ENCODE measurements at places on chromosomes 7 and 10. TPM values are rescaled to one million over a fixed set of nuclear protein-coding genes. Genes with fewer than 3 reads are reported as not detected.

DNA sequence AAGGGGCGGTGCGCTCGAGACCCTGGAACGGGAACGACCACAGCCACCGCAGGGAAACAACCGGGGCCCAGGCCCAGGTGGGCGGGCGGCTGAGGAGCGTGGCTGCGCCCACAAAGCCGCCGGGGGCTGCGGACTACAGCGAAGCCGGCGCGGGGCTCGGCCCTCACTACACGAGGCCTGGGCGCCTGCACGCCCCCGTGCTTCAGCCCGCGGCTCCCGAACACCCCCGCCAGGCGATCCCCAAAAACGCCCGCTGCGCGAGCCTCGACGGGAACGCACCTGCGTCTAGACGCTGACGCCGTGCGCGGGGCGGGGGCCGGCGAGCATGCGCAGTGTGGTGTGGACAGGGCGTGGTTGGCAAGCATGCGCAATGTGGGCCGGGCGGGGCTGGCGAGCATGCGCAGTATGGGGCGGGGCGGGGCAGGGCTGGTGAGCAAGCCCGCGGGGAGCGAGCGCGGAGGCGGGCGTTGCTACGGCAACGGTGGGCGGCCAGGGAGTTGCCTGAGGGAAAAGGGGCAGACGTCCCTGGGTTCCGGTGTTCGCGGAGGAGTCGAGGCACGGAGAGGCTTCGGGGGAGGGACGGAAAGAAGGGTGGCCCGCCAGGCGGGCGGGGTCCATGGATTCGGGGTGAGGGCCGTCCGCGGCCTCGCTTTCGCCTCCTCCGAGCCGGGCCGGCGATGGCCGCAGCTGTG, at the start of gene RNF32:
Gene RNF32 (plus strand): TSS at position 518 of the 692 bp plus-strand sequence. CDS start 3,104 bp downstream, outside the sequence.
- no peak within 1 kb of the TSS for H3K27ac ChIP-seq
- H3K4me1 ChIP-seq = peaks cover 4% of the 10 kb centered on the region
- H3K36me3 ChIP-seq = no peaks in the 10 kb centered on the region
- no peaks in the 10 kb centered on the region for H3K27me3 ChIP-seq

DNA sequence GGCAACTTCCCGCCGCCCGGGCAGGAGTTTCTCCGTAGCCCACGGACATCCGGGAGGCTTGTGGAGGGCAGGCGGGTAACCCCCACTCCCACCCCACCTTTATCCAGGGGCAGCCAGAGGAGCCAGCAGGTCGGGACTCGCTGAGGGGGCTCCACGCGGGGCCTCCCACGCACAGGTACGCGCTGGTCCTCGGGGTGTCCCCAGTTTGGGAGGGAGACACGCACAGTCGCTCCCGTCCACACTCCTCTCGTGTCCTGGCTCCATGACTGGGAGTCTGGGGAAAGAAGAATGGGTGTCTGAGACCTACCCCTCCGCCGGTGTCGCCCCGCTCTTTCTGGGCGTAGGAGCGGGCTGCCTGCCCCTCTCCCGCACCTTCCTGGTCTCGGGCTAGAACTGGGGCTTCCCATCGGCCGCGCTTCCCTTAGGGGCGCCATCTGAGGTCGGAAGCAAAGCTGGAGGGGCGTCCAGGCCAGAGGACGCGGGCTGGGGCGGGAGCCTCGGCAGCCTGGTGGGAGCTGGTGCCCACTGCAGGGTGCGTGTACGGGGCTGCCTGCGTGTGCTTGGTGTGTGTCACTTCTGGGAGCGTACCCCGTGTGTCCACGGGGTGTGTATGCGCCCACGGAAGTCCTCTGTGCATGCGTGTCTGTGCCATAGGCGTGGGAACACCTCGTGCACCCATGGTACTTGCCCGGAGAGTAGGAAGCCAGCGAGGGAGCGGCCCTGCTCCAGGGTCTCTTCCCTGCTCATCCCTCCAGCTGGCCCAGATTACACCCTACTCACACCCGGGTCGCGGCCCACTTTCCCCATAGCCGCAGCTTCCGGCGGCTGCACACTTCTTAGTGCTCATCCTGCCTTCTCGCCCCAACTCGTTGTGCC, 73.0 kb upstream of the LEP start:
- no peaks in the 10 kb centered on the region for H3K36me3 ChIP-seq
- no peak overlapping the region for H3K27ac ChIP-seq
- no peak overlapping the region for H3K4me3 ChIP-seq
- H3K4me1 ChIP-seq = no peaks in the 10 kb centered on the region

DNA sequence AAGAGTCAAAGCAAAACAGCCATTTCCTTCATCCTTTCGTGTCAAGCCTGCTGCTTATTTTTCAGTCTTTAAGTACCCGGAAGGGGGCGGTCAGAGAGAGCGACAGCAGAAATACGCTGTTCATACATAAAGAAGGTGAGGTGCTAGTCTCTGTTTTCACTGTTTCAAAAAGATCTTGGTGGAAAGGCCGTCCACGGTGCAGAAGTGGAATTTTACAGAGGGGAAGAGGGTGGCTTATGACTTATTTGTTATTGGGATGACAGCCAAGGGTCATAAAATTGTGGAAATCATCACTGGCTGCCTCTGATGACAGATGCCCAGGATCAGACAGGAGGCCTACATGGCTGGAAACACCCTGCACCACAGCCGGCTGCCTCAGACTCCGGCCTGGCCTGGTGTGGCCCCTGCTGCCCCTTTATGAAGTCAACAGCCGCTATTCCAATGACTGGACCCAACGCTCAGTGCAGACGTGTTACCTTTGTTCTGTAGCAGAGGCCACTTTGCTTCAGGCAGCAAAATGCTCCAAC, 57.0 kb downstream of the HIPK2 start:
- peak; percentile 15 for DNase-seq
- H3K27ac ChIP-seq = no peak overlapping the region
- H3K4me1 ChIP-seq = peaks cover 4% of the 10 kb centered on the region

DNA sequence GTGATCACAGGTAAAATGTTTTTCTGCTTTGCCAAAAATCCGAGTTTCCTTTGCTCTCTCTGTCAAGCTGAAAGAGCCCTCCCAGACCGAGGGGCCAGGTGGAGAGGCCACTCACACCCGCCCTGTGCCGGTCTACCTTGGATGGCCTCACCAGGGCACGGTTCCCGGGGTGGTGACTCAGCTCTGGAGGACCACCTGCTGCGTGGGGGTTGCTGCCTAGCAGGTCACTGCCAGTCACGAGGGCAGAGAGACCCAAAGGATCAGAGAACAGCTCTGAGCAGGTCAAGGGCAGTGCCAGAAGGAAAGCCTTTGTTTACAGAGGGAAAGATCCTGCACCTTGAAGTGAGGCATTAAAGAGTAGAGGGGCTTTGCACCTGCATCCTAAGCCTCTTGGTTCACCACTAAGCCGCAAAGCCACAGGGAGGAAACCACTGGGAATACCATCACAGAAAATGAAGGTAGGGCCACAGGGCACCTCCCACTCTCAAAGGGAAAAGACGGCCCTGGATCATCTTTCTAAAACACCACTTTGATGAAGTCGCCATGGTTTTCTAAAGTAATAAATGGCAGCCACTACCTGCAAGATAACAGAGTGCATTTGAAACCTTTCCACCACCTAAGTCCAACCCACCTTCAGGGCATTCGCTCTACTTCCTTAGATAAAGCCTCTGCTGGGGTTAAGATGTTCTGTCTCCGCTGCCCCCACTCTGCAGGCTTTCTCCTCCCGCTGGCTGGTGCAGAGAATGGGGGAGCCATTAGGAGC, 160.3 kb upstream of the KLF14 start:
- DNase-seq = no peak
- no peak overlapping the region for H3K4me3 ChIP-seq
- H3K36me3 ChIP-seq = no peaks in the 10 kb centered on the region

- H3K27ac ChIP-seq = no peak overlapping the region
- H3K4me1 ChIP-seq = no peaks in the 10 kb centered on the region
- no peak overlapping the region for H3K4me3 ChIP-seq
- no peaks in the 10 kb centered on the region for H3K36me3 ChIP-seq
These were observed 173.8 kb downstream of the TMEM26 start for GRCh38 chr10:61279400-61279799.

DNA sequence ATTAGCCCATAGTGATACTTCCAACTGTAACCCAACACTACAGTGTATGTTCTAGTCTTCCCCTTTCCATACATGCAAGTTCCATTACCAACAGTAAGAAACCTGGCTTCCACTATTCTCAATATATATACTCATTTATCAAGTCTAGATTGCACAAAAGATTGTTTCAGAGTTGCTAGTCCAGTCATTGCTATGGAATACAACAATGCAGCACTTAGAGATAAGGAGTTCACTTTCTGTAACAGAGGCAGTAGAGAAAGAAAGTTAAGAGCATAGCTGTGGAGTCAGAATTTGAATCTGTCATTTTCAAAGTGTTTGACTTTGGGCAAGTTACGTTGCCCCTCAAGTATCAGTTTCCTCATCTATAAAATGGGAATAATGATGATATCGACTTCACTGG, 90.1 kb downstream of the RTKN2 start:
- H3K36me3 ChIP-seq = no peaks in the 10 kb centered on the region
- H3K27ac ChIP-seq = no peak overlapping the region
- no peak for DNase-seq
- no peaks in the 10 kb centered on the region for H3K27me3 ChIP-seq

DNA sequence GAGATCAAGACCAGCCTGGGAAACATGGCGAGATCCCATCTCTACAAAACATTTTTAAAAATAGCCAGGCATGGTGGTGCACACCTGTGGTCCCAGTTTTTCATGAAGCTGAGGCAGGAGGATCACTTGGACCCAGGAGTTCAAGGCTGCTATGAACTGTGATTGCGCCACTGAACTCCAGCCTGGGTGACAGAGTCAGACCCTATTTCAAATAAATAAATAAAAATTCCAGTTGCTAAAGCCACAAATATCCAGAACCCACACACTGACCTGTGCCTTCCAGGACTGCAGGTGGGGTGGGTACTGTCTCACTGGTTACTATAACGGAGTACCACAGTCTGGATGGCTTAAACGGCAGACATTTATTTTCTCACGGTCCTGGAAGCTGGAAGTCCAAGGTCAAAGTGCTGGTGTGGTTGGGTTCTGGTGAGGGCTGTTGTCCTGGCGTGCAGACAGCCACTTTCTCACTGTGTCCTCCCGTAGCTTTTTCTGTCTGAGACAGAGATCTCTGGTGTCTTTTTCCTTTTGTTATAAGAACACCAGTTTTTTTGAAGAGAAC, 38.8 kb downstream of the ASB13 start:
- H3K27me3 ChIP-seq = no peaks in the 10 kb centered on the region
- H3K27ac ChIP-seq = no peak overlapping the region
- no peak overlapping the region for H3K4me3 ChIP-seq
- no peaks in the 10 kb centered on the region for H3K36me3 ChIP-seq
- DNase-seq = no peak
- H3K4me1 ChIP-seq = no peaks in the 10 kb centered on the region

DNA sequence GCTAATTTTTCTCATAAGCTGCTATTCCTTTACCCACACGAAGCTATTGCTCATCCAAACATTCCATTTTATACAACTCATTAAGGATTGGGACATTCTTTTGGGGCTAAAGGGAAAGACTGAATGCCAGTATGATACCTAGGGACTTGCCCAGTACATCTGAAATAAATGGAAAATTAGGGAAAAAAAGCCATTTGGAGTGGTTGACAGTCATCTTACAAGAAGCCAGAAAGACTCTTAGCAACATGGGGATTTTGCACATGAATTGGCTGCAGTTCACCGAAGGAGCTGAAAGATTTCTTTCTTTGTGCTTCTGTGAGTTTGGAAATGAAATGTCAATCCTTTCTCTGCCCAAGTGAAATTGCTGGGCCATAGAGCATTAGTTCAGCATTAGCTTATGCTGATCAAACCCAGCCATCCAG, 43.3 kb upstream of the MTURN start:
- peaks cover 10% of the 10 kb centered on the region for H3K36me3 ChIP-seq
- H3K27ac ChIP-seq = no peak overlapping the region
- H3K4me3 ChIP-seq = no peak overlapping the region
- H3K27me3 ChIP-seq = no peaks in the 10 kb centered on the region
- no peaks in the 10 kb centered on the region for H3K4me1 ChIP-seq

DNA sequence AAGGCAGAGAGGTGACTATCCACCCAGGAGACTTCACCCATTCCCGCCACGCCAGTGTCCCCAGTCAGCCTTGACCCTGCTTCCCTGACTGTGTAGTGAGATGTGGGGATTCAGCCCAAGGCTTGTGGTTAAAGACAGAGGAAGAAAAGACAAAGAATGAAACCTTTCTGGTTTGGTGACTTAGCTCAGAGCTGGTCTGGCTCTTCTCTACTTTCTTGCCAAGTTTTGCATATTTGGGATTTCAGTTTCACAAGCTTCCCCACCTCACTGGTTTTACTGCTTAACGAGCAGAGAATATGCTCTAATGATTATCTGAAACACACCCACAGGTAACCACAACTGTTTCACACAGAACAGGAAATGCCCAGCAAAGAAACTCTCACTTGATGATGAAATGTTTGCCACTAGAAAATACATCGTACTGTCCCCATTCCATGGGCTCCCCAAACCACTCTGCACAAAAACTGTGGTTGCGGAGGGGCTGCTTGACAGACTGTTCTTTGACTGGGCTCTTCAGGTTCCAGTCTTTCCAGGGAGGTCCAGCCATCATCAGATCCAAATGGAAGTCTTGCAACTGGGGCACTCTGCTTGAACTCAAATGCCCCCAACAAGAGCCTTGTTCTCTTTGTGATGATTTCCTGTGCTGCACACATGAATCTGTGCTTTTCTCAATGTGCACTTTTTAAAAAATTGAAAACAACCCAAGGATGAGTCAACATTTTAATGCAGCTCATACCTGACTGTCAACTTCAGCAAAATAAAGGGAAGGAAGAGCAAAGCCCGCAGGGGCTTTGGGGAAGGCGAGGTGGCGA, 95.5 kb downstream of the CTBP2 start:
- no peak overlapping the region for H3K4me3 ChIP-seq
- no peaks in the 10 kb centered on the region for H3K27me3 ChIP-seq
- H3K36me3 ChIP-seq = peaks cover 18% of the 10 kb centered on the region

CBX3 gene
- 173 TPM for total RNA-seq

IFIT1B gene
- total RNA-seq = not detected

CLCN1 gene
- not detected for total RNA-seq

PHTF2 gene
- 21.9 TPM for total RNA-seq

BLVRA gene
- total RNA-seq = 32.0 TPM

All from endodermal cell (in vitro differentiated cells).